ENCODE measurements at places on chromosomes 13 and 19.

- no peak for DNase-seq
Observed at GRCh38 chr19:36031308-36031707, 1.4 kb downstream of the CLIP3 start.

DNA sequence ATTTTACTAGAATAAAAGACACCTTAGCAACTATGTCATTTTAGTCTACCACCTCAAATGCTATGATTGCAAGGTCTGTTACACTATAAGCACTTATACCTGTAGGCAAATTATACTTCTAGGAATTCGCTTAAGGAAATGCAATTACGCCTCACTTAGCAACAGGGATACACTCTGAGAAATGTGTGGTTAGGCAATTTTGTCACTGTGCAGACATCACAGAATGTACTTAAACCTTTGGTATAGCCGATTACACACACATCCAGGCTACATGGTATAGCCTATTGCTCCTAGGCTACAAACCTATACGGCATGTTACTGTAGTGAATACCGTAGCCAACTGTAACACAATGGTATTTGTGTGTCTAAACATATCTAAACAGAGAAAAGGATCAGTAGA is 30.0 kb upstream of the ZNF573 start:
- DNase-seq, result no peak

DNA sequence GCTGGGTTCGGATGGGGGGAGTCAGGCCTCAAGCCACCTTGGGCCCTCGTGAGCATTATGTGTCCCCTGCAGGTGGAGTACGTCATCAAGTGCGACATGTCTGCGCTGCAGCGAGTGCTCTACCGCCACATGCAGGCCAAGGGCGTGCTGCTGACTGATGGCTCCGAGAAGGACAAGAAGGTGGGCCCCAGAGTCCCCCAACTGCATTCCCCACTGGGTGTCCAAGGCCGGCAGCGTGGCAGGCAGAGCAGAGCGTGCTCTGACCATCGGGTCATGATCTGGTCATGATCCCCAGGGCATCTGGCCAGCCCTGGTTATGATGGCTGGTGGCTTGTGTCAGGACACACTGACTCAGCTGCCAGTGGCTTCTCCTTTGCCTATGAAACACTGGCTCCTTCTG is 63.4 kb downstream of the SMARCA4 start:
- no peak for DNase-seq

DNA sequence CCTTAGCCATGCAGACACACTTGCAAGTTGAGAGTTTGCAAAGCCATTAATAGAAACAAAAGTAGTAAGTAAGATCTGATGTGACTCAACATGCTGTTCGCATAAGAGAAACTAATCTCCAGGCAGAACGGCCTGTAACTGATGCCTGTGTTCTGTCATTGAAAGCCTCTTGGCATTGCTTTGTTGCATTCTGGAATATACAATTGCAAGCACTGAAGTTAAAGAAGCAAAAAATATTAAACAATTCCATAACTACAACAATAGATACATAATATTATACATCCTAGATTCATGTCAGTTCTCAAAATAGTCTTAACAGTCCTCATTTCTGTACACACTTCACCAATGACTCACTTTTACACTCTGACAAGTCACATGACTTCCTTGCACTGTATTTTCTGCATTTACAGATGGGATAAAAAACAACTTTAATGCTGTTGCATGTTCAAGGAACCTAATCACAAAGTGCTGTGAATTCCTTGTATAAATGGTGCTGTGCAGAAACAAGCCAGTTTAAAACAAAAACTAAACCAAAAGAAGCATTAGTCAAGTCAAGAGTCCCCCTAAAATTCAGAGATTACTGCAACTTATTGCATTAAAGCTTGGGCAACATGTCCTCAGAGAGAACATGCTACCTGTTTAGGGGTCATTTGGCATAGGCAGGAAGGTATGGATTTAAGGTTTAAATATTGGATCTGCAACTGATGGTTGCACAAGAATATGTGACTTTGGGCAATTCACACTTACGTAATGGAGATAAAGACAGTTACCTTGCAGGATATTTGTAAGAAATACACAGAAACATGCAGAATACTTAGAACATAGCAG is 79.5 kb upstream of the SERP2 start:
- no peak for DNase-seq

DNA sequence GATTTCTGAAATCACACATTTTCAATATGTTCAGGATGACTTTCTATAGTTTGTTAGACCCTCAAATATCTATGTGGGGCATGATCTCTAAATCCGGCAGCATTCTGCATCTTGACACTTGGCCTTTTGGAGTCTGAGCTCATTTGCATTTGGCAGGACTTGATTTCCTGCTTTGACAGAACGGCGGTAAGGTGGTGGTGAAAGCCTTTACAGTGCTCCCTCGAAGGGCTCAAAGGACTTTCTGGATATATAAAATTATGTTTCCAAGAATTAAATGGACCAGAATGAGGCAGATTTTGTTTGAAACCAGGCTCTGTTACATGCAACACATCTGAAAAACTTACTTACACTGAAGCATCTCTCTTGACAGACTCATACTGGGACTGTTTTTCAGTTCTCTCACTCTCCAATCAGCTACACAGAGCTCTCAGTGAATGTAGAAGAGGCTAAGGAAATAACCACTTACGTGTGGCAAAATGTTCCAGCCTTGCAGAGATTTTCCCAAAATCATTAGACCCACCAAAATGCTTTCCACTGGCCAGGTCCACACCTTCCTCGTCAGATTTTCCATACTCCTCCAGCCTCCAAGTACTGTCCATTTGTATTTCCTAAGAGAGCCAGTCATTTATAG is 207.2 kb downstream of the SPRY2 start:
- DNase-seq, result no peak

DNA sequence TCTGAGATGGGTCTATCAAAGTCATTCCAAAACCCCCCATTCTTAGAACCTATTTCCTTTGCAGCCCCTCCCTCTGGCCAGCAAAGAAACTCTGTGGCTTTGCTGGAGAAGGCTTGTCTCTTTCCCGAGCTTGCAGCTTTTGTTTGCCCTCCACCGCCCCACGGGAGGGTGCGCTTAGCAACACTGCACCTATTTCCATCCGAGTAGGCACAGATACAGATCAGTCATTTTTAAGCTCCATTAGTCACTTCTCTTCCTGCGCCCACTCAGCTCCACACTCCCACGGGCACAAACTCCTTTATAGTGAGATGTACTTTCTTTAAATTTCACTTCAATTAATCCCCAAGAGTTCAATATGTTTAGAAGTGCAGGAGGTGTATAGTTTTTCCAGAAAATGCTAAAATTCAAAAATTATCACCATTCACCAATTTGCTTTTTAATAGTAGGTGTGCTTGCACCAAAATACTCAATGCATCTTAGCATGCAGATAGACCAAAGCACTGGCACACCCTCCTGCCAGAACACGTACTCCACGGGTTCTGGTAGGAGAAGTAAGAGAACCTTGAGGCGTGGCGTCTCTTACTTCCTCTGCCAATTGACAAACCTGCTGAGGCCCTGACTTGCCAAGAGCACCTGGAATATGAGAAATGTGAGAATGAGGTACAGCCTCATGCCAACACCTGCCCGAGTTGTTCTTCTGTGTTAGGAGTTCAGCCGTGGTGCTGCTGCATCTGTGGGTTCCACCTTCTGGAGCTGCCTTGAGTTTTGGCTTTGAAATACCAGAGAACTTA is 183.7 kb downstream of the TEX29 start:
- DNase-seq, result no peak

DNA sequence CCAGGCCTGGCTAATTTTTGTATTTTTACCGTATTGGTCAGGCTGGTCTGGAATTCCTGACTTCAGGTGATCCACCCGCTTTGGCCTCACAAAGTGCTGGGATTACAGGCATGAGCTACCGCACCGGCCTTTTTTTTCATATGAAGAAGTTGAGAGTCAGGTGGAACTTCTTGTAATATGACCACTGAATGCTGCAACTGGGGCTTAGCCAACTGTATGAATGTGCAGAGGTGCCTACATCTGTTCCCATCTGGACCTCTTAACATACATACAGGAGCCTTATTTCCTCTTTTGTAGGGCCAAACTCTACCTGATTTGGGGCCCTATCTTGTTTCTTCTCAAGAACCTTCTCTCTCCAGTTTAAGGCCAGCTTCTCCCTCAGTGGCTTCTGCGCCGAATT is 11.9 kb upstream of the GGACT start:
- DNase-seq, result no peak

- no peak for DNase-seq
Observed at GRCh38 chr13:43478211-43478610, 308.6 kb downstream of the ENOX1 start.

- DNase-seq, result no peak
Observed at GRCh38 chr13:40668335-40668734, 1.9 kb upstream of the FOXO1 start.

DNA sequence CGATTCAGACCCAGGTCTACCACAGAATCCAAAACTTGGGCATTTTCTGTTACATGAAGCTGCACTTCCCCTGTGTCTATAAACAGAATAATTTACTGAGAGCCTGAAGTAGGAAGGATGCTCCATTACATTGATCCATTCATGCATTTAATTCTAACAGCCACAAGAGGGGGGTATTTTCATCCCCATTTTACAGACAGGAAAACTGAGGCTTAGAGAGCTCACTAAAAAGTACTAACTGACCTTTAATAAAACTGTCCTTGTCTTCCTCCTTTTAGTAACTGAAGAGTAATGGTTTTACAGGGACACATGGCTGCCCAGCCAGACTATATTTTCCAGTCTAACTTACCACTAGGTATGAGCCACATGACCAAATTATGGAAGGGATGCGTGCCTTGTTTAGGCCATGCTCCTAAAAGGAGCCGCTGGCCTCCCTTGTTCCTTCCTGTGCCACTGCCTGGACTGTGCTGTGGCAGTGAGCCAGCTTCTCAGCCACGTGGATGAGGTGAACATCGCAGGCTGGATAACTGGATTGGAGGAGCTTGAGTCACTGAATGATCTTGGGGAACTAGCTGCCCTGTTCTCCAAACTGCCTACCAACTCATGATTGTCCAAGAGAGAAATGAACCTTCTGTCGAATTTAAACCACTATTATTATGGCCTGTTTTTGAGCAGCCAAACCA is 108.3 kb downstream of the DOCK9 start:
- no peak for DNase-seq

DNA sequence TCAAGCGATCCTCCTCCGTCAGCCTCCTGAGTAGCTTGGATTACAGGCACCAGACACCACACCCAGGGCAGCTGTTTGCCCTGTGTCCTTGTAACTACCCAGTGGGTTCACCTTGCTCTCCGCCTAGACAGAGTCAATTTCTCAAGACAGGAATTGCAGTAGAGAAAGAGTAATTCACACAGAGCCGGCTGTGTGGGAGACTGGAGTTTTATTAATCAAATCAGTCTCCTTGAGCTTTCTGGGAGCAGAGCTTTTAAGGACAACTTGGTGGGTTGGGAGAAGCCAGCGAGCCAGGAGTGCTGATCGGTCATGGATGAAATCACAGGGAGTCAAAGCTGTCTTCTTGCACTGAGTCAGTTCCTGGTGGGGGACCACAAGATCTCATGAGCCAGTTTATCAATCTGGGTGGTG is 20.6 kb upstream of the ADGRE1 start:
- DNase-seq, result no peak

- DNase-seq, result peak; percentile 63
Observed at GRCh38 chr13:101514695-101515275, 62.3 kb downstream of the ITGBL1 start.

DNA sequence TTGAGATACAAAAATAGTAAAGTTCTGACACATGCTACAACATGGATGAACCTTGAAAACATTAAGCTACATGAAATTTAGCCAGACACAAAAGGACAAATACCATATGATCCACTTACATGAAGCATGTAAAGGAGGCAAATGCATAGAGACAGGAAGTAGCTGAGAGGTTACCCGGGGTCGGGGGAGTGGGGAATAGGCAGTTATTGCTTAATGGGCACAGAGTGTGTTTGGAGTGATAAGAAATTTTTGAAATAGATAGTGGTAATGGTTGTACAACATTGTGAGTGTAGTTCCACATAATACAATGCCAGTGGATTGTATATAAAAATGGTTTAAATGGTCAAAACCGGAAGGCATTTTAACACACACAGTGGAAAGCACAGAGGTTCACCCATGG is 4.3 kb downstream of the N4BP2L1 start:
- DNase-seq, result no peak

DNA sequence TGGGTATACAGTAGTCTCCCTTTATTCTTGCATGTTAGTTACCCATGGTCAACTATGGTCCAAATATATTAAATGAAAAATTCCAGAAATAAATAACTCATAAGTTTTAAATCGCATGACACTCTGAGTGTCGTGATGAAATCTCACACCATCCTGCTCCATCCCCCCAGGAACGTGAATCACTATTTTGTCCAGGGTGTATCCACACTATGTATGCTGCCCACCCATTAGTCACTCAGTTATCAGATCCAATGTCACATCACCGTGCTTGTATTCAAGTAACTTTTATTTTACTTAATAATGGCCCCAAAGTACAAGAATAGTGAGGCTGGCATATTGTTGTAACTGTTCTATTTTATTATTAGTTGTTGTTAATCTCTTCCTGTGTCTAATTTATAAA is 115.8 kb upstream of the SERP2 start:
- DNase-seq, result no peak

GRCh38 chr19:31817971-31818797 is 468.9 kb upstream of the TSHZ3 start:
- no peak for DNase-seq

DNA sequence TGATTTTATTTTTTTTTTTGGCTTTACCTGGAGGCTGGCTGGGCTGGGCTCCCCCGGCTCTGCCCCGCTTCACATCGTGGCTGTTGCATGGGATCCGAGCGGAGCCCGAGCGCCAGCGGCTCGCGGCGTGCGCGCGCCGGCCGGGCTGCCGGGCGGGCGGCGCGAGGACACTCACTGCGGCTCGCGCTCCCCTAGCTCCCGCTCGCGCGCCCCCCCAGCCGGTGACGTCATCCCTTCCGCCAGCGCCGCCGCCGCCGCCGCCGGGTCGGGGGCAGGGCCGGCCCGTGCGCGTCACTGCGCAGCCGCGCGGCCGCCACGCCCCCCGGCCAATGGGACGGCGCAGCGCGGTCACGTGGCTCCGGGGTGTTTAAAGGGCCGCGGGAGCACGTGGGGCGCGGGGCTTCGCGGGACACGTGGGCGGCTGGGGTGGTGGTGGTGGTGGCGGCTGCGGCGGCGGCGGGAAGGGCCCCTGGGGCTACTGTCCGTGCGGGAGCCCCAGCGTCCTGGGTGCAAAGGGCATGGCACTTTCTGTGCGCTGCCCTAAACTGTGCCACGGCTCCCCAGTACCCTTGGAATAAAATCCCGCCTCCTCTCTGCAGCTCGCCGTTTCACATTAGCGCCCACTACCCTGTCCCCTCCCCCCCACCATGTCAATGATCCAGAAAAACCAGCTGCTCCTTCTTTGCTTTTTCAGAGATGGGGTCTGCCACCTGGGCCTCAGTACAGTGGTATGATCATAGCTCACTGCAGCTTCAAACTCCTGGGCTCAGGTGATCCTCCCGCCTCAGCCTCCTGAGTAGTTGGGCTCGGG is at the start of gene PTPRS:
Gene PTPRS, minus strand, starts transcription at position 176 of the 811 bp plus-strand sequence. CDS start 54,672 bp downstream, outside the sequence.
- peak; percentile 23 for DNase-seq

- DNase-seq, result no peak
Observed at GRCh38 chr13:32115066-32115465, 83.5 kb downstream of the FRY start.

DNA sequence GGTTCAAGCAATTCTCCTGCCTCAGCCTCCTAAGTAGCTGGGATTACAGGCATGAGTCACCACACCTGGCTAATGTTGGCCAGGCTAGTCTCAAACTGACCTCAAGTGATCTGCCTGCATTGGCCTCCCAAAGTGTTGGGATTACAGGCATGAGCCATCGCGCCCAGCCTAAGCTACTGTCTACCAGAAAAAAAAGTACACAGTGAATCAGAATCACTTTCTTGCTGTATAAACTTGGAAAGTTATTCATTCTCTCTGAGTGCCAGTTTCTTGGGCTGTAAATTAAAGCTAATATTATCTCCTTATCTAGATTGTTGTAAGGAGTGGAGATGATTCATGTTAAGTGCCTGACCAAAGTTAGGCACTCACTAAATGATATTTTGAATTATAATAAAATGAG is 242.8 kb downstream of the ENOX1 start:
- no peak for DNase-seq
